Upper lobe of left lung (tissue), 6 donors: ENCODE measurements at places on chromosomes 7 and 10. TPM values are rescaled to one million over a fixed set of nuclear protein-coding genes. Genes with fewer than 3 reads are reported as not detected.

Gene DUS4L
- 5.1 TPM for total RNA-seq

DNA sequence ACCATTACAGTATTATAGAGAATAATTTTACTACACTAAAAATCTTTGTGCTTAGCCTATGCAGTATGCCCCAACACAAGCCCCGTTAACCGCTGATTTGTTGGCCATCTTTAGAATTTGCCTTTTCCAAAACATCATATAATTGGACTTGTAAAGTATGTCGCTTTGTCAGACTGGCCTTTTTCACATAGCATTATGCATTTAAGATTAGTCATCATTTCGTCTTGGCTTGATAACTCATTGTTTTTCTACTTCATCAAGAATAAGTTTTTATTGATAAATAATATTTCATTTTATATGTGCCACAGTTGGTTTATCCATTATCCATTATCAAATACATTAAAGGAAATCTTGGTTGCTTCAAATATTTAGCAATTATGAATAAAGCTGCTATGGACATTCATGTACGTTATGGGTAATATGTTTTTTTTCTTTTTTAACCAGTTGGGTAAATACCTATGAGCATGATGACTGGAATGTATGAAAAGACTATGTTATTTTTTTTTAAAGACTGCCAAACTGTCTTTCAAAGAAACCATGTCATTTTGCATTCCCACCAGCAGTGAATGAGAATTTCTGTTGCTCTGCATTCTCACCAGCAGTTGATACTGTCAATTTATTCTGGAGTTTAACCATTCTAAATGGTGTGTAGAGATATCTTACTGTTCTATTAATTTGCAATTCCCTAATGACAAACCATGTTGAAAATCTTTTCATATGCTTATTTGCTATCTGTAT lies 273.1 kb upstream of the KCND2 start:
- no peak for DNase-seq

DNA sequence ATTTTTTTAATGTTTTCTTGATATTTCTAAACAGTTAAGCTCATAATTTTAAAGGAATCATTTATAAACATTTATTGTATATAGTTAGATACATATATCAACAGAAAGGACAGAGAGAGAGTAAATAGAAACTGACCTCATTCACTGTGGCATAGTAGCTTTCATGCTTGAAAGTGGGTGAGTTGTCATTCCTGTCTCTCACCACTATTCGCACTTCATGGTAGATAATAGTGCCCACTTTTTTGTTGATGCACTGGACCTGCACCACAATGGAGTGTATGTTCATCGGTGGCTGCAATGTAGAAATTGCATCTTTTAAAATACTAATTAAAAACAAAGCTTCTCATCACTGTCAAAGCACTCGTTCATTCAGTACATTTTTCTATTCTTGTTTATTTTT lies 432.0 kb downstream of the PCDH15 start:
- DNase-seq: no peak

Gene SPRN
- not detected for total RNA-seq

Gene SPDYE6
- total RNA-seq: not detected

DNA sequence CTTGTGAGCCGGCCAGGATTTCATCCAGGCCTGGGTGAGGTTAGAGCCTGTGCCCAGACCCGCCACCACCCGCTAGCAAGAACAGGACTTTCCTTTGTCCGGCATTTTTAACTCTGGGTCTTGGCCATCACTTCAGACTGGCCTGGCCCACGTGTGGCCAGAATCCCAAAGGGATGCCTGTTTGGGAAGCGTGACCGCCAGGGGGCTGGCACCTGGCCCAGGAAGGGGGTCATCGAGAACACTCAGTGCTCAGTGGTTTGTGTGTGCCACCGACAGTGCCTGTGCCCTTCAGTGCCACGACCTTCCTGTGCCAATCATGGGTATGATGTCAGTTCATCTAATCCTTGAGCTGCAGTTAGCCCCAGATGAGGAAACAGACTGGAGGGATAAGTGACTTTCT lies 85.0 kb downstream of the ZMIZ1 start:
- DNase-seq: no peak

- DNase-seq: no peak
Observed at GRCh38 chr7:135784013-135784412, 35.4 kb upstream of the FAM180A start.

DNA sequence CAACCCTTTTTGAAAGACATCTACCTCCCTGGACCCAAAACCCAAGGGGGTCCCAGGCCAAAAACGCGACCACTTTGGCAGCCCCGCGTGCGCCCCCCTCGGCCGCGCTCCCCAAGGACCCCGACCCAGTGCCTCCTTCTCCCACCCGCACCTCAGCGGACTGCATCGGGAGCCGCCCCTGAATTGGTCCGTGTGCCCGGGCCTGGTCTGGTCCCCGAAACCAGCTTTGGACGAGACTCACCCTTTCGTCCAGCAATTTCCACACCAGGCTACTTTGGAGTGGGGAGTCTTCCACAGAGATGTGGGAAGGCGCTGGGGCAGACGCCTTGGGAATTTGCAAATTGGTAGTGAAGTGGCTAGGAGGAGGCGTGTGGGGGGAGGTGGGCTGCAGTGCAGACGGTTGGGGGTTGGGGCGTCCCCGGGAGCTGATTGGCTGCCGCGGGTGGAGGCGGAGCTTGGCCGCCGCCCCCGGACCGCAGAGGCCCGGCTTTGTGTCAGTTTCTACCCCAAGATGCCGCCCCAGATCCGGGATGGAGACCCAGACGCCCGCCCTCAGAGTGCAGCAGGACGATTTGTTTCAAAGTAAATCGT lies 16.9 kb downstream of the TCAF1 start:
- DNase-seq: no peak

GRCh38 chr7:20786049-20786412 lies 655 bp downstream of the SP8 start:
- no peak for DNase-seq

GRCh38 chr10:49310460-49310859 lies 11.5 kb downstream of the C10orf71 start:
- no peak for DNase-seq

- DNase-seq: no peak
Observed at GRCh38 chr10:72850861-72851260, 42.7 kb upstream of the OIT3 start.

Gene LIPM
- not detected for total RNA-seq

- no peak for DNase-seq
Observed at GRCh38 chr10:28113202-28113601, 114.3 kb upstream of the ODAD2 start.

- no peak for DNase-seq
Observed at GRCh38 chr7:146235195-146235594, 118.6 kb downstream of the CNTNAP2 start.

DNA sequence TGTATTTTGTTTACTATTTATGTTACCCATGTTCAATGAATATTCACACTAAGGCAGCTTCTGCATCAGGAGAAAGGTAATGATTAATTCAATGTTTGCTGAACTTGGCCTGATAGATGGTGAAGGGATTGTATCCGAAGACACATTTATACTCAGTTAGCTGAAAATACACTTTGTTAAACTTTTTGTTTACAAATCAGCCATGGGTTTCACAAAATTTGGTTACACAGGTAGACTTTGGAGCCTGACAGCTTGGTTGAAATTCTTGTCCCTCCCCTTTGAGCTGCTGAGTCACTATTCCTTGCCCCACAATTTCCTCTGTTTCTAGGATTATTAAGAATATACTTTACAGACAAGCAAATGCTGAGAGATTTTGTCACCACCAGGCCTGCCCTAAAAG lies 162.6 kb downstream of the PPP1R3A start:
- DNase-seq: no peak
